ENCODE measurements at places on chromosomes 2 and 18. TPM values are rescaled to one million over a fixed set of nuclear protein-coding genes. Genes with fewer than 3 reads are reported as not detected.

DNA sequence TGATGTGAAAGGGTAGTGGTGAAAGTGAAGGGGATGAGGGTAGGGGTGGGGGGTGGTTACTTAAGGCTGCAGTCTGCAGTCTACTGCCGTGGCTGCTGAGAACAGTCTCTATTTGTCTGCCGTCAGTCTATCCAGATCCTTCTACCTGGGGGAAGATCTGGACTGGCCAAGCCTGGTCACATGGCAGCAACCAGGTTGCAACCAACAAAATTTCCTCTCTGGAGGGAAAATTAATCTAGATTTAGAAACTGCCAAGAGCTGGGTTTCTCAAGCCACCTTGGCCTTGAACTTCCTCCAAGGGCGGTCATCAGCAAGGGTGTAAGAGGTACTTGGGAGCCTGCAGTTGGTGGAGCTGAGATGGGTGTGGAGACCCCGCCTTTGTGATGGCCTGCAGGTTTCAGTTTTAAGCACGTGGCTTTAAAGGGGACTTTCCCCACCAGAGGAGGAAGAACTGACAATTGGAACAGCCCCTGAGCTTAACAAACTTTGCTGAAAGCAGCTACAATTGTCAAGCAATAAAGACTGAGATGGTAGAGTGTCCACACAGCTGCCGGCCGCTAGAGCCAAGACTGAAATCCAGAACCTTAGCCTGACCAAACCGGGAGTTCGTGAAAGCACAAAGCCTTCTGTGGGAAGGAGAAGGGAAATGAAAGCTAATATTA lies 31.4 kb upstream of the KCMF1 start:
- DNase-seq = no peak

- DNase-seq = no peak
These were observed 109.6 kb upstream of the FSIP2 start for GRCh38 chr2:185628985-185629384.

DNA sequence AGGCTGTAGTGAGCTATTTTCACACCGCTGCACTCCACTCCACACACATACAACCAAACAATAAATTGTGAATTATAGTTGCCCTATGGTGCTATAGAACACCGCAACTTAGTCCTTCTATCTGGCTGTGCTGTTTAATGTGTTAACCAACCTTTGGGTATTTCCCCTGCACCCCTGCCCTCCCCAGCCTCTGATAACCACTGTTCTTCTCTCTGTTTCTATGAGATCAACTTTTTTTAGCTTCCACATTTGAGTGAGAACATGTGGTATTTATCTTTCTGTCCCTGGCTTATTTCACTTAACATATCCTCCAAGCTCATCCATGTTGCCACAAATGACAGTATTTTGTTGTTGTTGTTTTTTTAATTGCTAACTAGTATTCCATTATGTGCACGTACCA lies 32.5 kb downstream of the TET3 start:
- no peak for DNase-seq

DNA sequence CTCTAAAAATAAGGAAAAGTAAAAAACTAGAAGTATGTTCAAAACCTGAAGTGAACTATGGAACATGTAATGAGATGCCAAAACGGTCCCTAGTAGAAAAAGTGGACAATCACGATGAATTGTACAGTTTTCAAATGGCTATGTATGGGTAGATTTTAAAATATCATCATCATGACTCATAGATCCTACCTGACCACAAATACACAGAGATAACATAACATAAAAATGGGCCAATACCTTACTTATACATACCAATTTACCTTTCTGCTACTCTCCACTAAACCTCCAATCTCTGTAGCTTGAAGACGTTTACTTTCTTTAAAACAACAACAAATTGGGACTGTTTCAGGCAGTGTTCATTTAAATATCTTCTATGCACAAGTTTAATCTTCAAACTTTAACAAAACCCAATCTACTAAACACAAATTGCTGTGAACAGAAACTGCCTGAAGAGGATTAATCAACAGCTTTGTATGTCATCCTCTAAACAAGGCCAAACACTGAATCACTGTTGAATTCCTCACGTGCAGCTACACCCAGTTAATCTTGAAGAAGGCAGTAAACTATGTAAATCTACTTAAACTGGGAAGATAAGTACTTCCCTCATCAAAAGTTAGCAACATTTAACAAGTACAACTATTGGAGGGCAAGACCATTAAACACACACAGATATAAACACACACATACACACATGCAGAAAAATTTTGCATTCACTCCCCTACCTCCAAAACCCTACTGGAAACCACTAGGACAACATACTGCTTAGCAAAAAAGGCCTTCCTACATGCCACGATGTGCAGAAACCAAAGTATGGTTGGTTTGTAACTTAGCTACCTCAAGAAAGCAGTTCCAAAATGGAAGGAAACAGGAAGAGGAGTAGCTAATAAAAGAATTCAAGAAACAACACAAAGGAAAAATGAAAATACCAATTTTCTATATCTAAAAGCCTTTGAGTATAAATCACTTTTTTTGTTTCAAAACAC lies 90.3 kb downstream of the RBMS1 start:
- no peak for DNase-seq

DNA sequence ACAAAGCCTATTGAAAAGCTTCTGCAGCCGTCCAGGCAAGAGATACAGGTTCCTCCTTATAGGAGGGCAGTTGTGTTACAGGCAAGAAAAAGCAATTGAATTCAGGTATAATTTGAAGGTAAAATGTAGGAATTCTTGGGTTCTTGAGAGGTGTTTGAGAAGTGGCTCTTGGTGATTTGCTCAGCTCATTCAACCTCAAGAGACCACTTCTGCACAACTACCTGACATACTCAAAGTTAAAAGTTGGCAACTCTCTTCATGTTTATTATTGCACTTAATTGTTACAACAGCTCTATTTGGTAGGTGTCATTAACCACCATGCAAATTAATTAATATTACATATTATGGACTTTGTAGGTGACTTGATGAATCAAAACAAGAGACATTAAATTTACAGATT lies 753.2 kb downstream of the ADCYAP1 start:
- DNase-seq = no peak

- DNase-seq = no peak
These were observed 55.5 kb downstream of the RPIA start for GRCh38 chr2:88746929-88747490.

DNA sequence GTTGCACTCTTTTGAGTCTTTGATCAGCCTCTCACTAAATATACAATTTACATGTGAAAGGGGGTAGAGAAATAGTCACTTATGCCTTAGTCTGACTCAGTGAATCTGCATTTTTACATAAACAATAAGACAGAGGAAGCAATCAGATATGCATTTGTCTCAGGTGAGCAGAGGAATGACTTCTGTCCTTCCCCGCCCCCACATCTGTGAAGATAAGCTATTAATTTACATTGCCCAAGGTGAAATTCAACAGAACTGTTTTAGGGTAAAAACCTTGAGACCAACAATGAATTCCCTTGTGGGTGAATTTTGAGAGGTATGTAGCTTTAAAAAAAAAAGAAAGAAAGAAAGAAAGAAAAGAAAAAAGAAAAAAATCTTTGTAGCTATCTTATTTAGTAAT lies 1302.9 kb upstream of the ACVR2A start:
- DNase-seq = no peak

Gene SLC30A3
- polyA plus RNA-seq = 7.8 TPM

Gene TTL
- polyA plus RNA-seq = 40.1 TPM

Gene TMEFF2
- polyA plus RNA-seq = 14.8 TPM
